ENCODE measurements at places on chromosomes 6 and 20. TPM values are rescaled to one million over a fixed set of nuclear protein-coding genes. Genes with fewer than 3 reads are reported as not detected.

The AAR2 gene
- 23.8 TPM for total RNA-seq

DNA sequence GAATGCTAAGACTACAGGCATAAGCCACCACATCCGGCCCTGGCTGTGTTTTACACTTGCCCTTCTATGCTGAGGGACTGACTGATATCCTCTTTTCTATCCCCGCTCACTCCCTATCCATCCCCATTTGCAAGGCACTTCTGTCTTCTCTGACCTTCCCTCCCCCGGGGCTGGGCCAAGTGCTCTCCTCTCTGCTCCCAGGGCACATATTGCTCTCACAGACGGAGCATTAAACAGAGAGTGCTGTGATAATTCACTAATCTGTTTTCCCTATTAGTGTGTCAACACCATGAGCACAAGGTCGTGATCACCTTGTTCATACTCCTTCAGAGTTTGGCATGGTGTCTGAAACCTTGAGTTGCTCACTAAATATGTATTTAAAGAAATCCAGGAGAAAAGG is 9.0 kb upstream of the SLC2A12 start:
- H3K27me3 ChIP-seq: no peaks in the 10 kb centered on the region
- H3K4me1 ChIP-seq: peaks cover 5% of the 10 kb centered on the region
- no peak overlapping the region for H3K27ac ChIP-seq
- no peak overlapping the region for H3K4me3 ChIP-seq
- no peaks in the 10 kb centered on the region for H3K36me3 ChIP-seq
- DNase-seq: peak; percentile 27

- no peak for DNase-seq
- peak overlapping the region; percentile 81 for H3K27ac ChIP-seq
- H3K4me3 ChIP-seq: peak overlapping the region; percentile 63
- no peaks in the 10 kb centered on the region for H3K36me3 ChIP-seq
- no peaks in the 10 kb centered on the region for H3K27me3 ChIP-seq
- H3K4me1 ChIP-seq: peaks cover 15% of the 10 kb centered on the region
Observed at GRCh38 chr6:26053992-26054780, 33.0 kb upstream of the HFE start.

DNA sequence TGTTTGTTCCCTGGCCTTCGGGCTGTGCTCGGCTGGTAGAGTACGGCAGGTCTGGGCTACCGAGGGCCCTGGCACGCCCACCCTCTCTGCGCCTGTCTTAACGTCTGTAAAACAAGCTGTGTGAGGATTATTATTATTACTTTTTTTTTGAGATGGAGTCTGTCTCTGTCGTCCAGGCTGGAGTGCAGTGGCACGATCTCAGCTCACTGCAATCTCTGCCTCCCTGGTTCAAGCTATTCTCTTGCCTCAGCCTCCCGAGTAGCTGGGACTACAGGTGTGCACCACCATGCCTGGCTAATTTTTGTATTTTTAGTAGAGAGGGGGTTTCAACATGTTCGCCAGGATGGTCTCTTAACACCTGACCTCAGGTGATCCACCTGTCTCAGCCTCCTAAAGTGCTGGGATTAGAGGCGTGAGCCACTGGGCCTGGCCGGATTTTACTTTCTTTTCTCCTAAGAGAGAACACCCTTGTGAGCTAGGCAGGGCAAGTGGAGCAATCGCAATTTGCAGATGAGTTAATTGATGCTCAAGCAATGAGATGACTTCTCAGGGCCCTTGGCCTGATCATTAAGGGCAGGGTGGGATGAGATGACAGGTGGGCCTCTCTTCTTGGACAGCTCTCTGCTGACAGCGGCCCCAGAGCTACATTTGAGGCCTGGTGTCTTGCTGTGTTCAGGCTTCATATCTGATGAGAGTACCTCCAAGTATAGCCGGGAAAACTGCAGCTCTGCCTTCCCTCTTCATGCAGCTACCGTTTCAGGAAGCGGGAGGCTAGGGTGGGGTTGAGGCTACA is 859 bp upstream of the SMIM29 start:
- no peaks in the 10 kb centered on the region for H3K36me3 ChIP-seq
- H3K4me3 ChIP-seq: peak overlapping the region; percentile 96
- H3K27me3 ChIP-seq: no peaks in the 10 kb centered on the region
- no peak for DNase-seq
- H3K4me1 ChIP-seq: peaks cover 35% of the 10 kb centered on the region

GRCh38 chr6:14442242-14442641 is 324.7 kb downstream of the CD83 start:
- DNase-seq: no peak
- no peaks in the 10 kb centered on the region for H3K27me3 ChIP-seq
- H3K4me3 ChIP-seq: no peak overlapping the region
- H3K27ac ChIP-seq: no peak overlapping the region
- H3K4me1 ChIP-seq: peaks cover 14% of the 10 kb centered on the region

- H3K27ac ChIP-seq: no peak overlapping the region
- H3K4me1 ChIP-seq: no peaks in the 10 kb centered on the region
- H3K27me3 ChIP-seq: no peaks in the 10 kb centered on the region
- no peaks in the 10 kb centered on the region for H3K36me3 ChIP-seq
- no peak for DNase-seq
Observed at GRCh38 chr20:4120921-4121321, 105.6 kb upstream of the RNF24 start.

The LZTS3 gene
- 12.8 TPM for total RNA-seq

- DNase-seq: no peak
- no peaks in the 10 kb centered on the region for H3K27me3 ChIP-seq
- H3K36me3 ChIP-seq: no peaks in the 10 kb centered on the region
- H3K4me1 ChIP-seq: no peaks in the 10 kb centered on the region
Observed at GRCh38 chr6:22526736-22527135, 42.6 kb upstream of the HDGFL1 start.

The NHLRC1 gene
- 0.74 TPM for total RNA-seq

DNA sequence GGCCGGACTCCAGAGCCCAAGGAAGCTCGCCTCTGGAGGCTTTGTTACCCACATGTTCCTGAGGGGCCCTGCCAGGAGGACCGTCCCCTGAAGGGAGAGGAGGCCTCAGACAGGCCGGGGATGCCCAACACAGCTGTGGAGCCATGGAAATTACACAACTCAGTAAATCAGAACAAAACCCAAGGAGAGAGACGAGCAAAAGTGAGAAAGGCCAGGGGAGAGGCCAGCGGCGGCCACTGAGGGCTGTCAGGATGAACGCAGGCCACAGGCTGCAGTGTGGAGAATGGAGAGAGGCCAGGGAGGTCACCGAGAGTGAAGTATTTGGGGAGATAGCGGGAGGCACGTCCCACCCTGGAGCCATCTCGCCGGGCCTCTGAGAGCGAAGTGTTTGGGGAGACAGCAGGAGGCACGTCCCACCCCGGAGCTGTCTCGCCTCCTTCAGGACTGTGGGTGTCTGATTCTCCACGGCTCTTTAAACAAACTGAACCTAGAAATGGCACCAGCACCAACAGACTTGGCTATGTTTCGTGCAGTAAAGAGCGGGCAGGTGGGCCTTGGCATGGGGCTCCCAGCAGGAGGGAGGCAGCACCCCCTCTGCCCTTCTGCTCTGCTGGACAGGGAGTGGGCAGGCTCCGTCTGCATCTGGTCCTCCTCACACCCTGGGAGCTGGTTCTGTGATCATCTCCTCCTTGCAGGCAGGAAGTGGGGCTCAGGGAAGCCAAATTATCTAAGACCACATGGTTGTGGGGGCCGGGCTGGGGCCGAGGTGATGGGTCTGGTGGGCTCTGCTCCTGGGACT is 91.0 kb downstream of the YTHDF1 start:
- H3K4me3 ChIP-seq: no peak overlapping the region
- no peaks in the 10 kb centered on the region for H3K27me3 ChIP-seq
- DNase-seq: no peak
- no peak overlapping the region for H3K27ac ChIP-seq
- H3K36me3 ChIP-seq: no peaks in the 10 kb centered on the region
- H3K4me1 ChIP-seq: no peaks in the 10 kb centered on the region

DNA sequence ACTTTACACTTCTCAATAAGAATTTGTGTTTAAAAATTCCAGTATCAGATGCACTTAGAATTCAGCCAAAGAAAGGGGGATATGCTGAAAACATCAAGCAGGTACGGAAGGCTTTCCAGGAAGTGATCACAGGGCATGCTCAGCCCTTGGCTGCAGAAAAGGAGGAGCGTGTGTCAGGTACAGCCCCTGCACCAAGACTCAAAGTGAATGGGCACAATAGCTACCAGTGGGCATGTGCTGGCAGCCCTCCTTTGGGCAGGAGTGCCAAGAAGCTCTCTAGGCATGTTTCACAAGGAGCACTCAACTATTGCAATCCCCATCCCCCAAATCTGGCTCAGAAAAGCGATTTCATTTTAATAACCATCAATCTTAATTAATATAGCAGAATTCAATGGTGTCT is 298.8 kb downstream of the GMDS start:
- no peaks in the 10 kb centered on the region for H3K27me3 ChIP-seq
- no peak for DNase-seq
- H3K27ac ChIP-seq: no peak overlapping the region
- no peaks in the 10 kb centered on the region for H3K36me3 ChIP-seq
- no peaks in the 10 kb centered on the region for H3K4me1 ChIP-seq

The PDE10A gene
- total RNA-seq: 15.0 TPM

GRCh38 chr20:34703424-34704176 is 544 bp upstream of the TP53INP2 start:
- H3K27me3 ChIP-seq: no peaks in the 10 kb centered on the region
- H3K36me3 ChIP-seq: no peaks in the 10 kb centered on the region
- DNase-seq: peak; percentile 90

DNA sequence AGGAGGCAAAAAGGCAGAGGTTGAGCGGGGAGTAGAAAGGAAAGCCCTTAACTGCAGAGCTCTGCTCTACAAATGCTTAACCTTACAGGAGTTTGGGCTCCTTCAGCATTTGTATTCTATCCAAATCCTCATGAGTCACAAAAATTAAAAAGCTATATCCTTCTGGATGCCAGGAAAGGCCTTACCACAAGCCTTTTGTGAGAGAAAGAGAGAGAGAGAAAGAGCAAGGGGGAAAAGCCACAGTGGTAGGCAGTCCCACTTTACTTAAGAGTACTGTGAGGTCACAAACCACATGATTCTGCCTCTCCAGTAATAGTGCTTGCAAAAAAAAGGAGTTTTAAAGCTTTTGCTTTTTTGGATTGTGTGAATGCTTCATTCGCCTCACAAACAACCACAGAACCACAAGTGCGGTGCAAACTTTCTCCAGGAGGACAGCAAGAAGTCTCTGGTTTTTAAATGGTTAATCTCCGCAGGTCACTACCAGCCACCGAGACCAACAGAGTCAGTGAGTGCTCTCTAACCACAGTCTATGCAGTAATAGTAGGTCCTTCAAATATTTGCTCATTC is at the start of gene RUNX2:
Gene RUNX2 (plus strand): TSS at position 375 of the 567 bp plus-strand sequence. CDS start 397 bp downstream, outside the sequence.
- no peak within 1 kb of the TSS for H3K4me3 ChIP-seq
- no peak for DNase-seq
- H3K27me3 ChIP-seq: no peaks in the 10 kb centered on the region
- H3K27ac ChIP-seq: no peak within 1 kb of the TSS

GRCh38 chr6:25014369-25014768 is 78.6 kb upstream of the RIPOR2 start:
- no peaks in the 10 kb centered on the region for H3K36me3 ChIP-seq
- no peak overlapping the region for H3K4me3 ChIP-seq
- no peak overlapping the region for H3K27ac ChIP-seq
- H3K4me1 ChIP-seq: peaks cover 28% of the 10 kb centered on the region
- no peaks in the 10 kb centered on the region for H3K27me3 ChIP-seq

- no peaks in the 10 kb centered on the region for H3K27me3 ChIP-seq
- H3K27ac ChIP-seq: no peak overlapping the region
- H3K36me3 ChIP-seq: no peaks in the 10 kb centered on the region
- DNase-seq: no peak
Observed at GRCh38 chr6:161837854-161838253, 564.0 kb upstream of the AGPAT4 start.
